CD4-positive, alpha-beta T cell treated with Interleukin-2 at 100 ng/mL for 4 hours (primary cell): ENCODE measurements at places on chromosomes 2 and 18.

DNA sequence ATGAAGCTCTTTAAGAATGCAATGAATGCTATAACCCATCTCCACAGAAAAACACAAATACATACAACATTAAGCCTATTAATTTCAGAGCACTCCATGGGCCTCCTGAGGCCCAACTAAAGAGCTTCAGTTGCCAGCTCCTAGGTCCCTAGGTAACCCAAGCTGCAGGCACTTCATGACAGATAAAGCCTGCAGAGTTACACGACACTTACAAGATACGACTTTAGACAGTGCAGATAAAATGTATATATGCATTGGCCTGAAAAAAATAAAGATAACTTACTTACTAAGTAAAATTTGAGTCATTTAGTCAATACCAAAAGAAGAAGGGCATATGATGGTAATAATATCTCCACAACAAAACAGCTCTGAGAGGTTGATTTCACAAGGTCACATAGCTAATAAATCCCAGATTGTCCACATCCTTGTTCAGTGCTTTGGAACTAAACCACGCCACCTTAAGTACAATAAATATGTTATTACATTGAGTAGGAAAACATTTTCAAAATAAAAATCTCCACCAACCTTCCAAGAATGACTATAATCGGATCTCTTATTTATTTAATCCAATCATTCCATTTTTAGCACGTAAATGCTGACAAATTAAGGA is 3.4 kb downstream of the MAP4K3 start:
- no peak for DNase-seq

DNA sequence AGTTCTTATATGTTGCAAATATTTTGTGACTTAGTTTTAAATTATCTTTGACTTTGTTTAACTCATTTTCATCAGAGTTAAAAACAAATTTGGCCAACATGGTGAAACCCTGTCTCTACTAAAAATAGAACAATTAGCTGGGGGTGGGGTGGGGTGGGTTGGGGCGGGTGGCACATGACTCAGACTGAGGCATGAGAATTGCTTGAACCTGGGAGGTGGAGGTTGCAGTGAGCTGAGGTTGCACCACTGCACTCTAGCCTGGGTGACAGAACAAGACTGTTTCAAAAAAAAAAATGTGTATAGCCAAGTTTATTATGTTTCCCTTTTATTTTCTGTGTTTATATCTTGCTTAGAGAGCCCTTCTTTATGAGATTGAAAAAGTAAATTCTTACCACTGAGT is 14.2 kb upstream of the LIPG start:
- DNase-seq = no peak

DNA sequence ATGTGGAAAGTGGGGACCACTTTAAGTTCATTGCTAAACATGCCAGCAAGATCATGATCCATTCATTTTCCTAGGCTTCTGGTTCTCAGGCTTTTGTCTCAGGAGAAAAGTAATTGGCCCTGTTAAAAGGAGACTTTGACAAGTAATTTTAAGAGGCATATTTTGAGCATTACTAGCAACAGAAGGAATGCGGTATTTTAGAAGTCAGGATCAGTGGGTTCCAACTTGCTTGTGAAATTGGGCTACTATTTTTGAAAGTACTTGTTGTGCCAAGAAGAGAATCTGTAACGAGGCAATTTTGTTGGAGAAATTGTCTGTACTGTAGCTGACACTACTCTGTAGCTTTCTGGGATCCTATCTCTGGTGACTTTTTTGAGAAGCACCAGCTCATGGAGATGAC is 59.4 kb downstream of the CERS6 start:
- DNase-seq = no peak

DNA sequence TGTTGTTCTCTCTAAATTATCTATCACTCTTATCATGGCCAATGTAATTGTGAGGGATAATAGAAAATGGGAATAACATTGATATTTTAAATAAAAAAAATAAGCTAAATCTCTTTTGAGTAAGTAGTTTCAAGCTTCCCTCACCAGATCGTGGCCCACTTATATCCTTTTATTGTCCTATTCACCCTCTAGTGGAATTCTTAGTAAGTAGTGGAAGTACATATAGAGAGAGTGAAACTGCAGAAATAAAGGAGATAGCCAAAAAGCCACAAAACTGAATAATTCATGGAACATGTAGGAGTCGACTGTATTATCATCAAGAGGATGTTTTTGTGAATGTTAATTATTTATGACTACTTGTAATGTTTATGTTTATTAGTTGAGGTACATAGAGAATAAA is 66.1 kb upstream of the DTNA start:
- no peak for DNase-seq

- no peak for DNase-seq
Measured at GRCh38 chr2:28280619-28281018, 112.0 kb upstream of the FOSL2 start.

GRCh38 chr2:151302879-151303278 is 13.4 kb upstream of the NMI start:
- no peak for DNase-seq

DNA sequence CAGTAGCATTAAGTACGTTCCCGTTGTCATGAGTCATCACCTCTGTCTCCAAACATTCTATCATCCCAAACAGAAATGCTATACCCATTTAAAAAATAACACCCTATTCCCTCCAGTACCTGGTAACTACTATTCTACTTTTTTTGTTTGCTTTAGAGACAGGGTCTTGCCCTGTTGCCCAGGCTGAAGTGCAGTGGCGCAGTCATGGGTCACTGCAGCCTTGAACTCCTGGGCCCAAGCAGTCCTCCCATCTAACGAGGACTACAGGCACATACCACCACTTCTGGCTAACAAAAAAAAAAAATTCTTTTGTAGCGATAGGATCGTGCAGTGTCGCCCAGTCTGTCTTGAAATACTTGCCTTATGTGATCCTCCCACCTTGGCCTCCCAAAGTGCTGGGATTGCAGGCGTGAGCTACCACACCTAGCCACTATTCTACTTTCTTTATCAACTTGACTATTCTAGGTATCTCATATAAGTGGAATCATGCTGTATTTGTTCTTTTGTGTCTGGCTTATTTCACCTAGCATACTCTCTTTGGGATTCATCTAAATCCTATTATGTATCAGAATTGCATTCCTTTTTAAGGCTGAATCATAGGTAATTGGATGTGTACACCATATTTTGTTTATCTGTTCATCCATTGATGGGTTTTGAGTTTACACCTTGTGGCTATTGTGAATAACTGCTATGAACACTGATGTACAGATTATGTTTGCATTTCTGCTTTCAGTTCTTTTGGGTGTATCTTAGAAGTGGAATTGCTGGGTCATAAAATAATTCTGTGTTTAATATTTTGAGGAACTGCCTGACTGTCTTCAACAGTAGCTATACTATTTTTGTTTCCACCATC is 14.4 kb downstream of the ZCCHC2 start:
- DNase-seq = no peak

GRCh38 chr2:945104-945503 is 5.5 kb upstream of the SNTG2 start:
- no peak for DNase-seq

DNA sequence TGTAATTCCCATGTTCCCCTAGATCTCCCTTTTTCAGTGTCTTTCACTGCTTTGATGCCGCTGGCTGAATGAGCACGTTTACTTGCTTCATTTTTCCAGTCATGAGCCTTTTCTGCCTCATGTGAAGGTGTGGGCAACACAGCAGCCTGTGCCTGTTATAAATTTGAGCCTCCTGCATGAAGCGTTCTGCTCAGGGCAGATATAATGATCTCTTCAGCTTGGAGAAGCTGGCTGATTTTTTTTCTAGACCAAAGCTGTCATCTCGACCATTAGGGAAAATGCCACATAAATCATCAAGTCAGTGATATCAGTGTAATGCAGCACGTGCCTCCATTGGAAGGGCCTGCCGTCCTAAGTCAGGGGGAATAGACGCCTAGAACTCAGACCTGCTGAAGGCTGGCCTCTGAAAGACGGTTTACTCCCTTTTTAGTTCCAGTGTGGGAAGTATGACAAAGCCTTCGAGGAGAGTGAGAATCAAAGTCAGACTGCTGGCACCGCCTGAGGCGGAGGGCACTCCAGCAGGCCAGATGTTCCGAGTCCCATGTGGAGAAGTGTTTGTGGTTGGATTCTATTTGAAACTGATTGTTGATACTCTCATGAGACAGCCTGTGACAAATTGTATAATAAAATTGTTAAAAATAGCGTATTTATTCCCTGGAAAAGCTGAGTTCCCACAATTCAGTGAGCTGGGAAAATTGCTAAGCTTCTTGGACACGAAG is 196.5 kb downstream of the MYO1B start:
- DNase-seq = no peak

DNA sequence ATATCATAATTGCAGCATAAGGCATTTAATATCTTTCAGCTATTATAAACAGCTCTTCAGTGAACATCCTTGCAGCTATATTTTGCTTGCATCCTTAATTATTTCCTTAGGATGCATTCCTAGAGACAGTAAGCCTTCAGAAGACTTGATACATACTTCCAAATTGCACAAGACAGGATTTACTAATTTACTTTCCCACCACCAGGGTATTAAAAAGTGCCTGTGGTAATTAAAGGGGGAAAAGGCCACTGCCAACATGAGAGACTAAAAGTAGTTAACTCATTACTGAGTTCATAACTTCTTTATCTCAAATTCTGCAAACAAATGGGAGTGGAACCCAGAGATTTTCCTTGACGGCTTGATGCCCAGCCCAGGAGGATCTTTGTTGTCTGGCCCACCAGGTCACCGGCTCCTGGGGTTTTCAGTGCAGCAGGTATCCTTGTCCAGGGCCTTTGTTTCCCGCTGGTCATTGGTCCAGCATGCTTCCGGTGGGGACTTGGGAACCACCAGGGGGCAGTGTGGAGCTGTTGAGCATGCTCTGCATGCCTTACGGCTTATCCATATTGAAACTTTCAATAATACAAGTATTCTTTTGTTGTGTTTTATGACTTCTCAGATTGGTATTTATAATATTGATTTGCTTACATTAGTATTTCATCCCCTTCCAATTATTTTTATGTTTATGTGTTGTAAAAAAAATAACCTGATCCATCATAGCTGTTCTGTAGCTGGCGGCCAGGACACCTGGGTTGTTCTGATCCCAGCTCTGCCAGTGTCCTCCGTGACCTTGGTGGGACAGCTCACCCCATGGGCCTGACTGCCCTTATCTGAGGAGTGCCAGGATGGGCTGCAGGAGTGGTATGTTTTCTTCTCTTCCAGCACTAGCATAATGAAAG is 61.4 kb downstream of the TGOLN2 start:
- DNase-seq = peak; percentile 68

- no peak for DNase-seq
Measured at GRCh38 chr2:201872591-201872990, 66.3 kb downstream of the CDK15 start.

GRCh38 chr2:151299920-151300539 is 10.6 kb upstream of the NMI start:
- no peak for DNase-seq

DNA sequence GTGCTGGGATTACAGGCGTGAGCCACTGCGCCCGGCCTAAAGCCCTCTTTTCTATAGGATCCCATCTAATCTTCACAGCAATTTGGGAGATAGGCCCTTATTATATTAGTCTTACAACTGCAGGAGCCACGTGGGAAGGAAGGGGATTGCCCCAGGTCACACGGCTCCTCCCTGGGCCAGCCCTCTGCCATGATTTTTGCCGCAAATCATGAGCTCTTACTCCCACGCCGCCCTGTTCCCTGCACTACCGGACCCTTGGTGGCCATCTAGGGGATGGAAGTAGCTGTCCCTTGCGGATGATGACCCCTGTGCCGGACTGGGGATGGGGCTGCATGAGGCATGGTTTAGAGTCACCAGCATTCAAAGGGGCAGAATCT is 28.4 kb upstream of the PTMA start:
- no peak for DNase-seq

- DNase-seq = no peak
Measured at GRCh38 chr2:60872510-60872928, 8.9 kb upstream of the REL start.

DNA sequence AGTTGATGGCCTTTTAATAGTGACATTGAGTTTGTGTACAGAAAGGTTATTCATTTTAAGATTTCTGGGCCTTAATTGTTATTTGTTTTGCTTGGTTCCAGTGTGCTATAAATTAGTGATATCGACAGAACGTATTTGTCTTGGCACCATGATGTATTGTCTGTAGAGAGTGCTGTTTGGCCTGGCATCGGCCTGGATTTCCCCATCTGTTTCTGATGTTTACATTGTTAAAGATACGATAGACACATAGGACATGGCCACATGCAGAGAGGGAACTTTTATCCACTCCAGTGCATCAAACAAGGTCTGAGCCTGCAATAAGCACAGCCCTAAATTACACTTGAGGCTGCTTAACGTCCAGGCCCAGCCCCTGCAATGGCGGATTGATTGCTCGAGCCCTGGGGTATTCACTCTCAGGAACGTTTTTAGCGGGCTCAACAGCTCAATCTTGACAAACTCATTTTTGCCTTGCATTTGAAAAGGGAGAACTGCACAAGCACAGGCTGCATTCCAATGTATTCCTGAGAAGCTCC is 144.7 kb downstream of the SLC4A3 start:
- no peak for DNase-seq

DNA sequence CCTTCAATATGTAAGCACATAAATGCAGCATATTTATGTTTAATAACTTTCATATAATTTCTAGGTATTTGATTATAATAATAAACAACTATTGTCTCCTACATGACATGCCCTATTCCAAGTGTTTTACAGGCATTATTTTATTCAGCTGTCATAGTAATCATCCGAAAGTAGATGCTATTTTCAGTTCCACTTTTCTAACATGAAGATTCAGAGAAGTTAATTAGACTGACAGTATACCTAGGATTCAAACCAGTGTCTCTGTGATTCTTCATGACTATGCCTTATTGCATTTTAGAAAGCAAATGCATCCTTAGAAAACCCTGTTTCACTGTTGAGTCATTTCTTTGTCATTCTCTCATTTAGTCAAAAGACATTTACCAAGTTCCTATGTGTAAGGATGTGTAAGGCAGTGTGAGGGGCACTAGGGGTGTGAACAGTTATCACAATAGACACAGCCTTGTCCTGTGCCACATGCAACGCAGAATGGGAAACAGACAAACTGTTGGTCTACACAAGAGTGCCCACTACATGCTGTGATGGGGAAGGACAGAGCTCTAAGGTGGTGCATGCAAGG is 79.8 kb downstream of the DTNA start:
- no peak for DNase-seq

GRCh38 chr2:32284321-32284720 is 6.6 kb downstream of the YIPF4 start:
- DNase-seq = no peak

DNA sequence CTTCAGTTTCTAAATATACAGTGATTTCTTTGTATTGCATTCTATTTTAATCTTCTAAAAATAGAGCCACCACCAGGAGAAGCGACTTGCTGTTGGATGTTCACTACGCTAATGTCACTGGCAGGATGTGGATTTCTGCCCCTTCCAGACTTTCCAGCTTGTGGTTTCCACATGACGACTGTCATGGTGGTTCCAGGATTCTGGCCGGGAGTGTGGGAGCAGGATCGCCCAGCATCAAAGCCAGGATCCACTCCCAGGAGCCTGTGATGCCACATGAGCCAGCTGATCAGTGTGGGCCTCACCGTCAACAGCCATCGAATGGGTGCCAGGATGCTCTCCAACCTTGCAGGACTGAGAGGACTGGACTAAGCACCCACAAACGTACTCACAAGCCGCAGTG is 148.8 kb downstream of the HDAC4 start:
- DNase-seq = no peak

GRCh38 chr18:14942275-14942674 is 194.3 kb downstream of the ANKRD30B start:
- no peak for DNase-seq

- DNase-seq = no peak
Measured at GRCh38 chr2:185952100-185952499, 213.5 kb downstream of the FSIP2 start.

GRCh38 chr2:188333751-188334524 is 42.3 kb downstream of the GULP1 start:
- no peak for DNase-seq

GRCh38 chr2:188787021-188787657 is 187.0 kb upstream of the COL3A1 start:
- DNase-seq = no peak
